ENCODE measurements at places on chromosomes 4 and X.
A peak's percentile ranks its signal among the peaks of the same experiment; 100 is the strongest.

DNA sequence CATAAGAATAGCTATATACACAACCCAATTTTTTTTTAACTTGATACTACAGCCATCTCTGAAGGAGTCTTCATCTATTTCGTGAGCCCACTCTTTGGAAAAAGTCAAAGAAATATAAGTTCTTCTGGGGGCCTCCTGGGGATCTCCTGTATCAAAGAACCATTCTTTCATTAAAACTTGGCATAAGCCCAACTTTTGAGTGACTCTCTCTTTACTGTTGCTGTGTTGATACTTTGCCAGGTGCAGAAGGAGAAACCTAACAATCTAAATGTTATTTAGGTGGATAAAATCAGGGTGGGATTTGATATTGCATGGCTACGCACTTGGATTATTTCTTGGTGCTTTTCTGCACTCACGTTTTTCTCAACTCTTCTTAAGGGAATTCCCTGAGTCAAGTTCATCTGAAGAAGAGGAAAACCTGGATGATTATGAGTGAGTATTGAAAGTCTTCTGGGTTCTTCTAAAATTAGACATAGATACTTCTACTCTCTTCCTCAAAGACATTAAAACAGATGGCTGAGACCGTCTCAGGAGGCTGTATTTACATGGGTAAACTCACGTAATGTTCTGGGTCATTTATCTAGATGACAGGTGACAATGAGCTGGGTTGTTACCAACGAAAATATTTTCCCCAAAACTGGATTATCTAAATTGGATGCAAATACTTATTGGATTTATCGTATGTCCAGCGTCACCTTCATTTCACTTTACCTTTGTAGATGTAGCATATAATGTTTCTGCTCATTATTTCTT, 25.2 kb downstream of the BMX start:
- no peak for DNase-seq

DNA sequence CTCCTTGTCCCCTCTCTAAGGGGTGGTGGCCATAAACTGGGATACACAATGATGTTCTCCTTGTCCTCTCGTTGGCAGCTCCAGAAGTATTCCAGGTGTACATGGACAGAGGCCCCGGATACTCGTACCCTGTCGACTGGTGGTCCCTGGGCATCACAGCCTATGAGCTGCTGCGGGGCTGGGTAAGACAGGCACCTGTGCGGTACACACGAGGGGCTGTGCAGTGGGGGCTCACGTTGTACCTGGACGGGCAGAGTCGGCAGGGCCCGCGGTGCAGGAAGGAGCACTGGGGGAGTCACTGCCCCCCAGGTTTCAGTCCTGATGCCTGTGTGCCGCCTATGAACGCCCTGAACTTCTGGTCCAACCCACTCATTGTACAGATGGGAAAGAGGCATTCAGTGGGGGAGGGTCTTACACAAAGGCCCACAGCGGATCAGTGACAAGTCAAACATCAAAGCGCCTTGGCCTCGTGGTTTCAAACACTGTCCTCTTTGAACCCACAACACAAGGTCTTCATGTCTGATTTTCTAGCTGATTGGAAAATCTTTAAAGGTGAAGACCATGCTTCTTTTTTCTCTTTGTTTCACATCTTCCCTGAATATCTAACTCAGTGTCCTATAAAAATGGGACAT, 261.6 kb downstream of the EVC2 start:
- no peak for DNase-seq

GRCh38 chrX:41119803-41120202, 34.6 kb downstream of the USP9X start:
- no peak for DNase-seq

DNA sequence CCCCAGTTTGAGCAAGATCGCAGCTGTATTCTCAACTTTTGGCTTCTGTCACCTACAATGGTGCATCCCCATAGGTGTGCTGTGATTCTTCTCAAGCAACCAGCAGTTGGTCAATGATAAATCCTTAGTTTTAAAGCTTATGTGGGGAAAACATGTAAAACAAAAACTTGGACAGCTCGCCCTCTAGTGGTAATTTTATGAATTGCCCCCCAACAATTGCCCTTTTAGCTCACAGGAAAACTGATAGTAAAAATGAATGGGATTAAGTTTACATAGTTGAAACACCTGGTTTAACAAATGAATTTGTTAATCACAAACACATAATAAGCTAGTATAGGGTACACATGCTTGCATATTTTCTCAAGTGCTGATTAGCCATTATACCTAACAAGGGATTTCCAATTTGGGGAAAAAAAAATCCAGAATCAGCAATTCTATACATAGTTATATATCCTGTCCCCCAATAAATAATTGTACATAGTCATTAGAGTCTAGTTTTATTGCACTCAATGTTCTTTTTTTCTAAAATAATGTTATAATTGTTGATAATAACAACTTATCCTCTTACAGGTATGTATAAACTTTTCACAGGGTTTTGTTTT, 30.1 kb downstream of the TEX13A start:
- DNase-seq: no peak

DNA sequence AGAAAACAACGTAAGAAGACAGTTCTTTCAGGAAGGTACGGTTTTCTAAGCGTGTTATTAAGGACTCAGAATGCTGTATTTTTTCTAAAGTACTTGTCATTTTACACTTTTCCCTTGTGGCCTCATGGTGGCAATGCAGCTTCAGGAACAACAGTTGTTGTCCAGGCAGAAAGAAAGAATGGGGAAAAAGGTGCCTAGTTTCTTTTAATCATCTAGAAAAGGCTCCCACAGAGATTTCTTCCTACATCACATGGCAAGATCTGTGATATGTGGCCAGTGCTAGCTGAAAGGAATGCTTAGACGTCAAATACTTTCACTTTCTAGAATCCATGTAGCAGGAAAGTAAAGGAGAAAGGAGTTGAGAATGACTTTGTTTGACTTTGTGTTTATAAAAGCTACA, 49.0 kb upstream of the TRAM1L1 start:
- DNase-seq: no peak

DNA sequence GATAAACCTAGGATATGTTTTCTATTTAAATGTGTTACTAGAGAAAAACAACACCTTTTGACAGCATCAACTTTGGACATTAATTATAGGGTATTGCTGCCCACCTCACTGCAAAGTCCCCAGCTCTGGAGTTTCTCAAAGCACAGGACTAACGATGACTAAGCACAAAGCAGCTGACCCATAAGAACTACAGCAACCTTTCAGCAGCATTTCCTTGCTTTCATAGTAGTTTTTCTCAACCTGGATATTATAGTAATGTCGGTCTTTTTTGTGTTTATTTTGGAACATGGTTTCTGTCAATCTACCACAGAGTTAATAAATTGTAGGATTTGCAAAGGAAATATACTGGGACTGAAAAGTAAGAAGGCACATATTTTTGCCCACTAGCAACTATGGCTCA, 21.5 kb downstream of the HHIP start:
- no peak for DNase-seq

GRCh38 chrX:124358800-124359383, 12.5 kb downstream of the SH2D1A start:
- no peak for DNase-seq

DNA sequence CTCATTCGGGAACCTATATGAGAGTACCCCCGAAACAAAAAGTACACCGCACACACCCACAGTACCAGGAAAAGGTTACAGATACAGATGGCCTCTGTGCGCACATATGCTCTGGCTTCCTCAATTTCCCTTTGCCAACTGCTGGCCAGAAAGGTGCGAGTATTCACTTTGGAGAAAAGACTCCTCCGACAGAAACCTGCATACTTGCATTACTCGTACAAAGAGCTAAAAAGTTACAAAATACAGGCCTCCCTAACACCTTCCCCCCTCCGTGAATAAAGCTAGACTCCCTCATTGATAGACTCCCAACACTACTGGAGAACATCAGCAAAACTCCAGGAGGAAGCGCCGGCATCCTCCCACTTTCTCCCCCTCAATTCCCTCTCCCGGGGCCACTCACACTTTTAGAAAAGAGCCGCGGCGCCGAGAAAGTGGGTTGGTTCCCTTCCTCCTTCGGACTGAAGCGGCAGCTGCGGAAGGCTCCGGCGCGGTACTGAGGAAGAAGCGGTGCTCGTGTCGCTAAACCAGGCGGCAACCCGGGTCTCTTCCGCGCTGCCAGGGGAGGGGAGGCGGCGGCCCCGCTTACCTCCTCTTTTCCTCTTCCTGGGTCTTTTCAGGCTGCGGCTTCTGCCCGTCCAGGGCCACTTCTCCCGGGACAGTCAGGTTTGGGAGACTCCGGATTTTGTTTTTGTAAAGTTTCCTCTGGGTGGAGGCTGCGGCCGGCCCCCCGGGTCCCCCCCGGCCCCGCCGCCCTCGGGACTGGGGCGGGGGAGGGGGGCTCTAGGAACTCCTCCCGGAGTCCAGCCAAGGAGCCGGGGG, 1.1 kb downstream of the FBXW7 start:
- no peak for DNase-seq

GRCh38 chrX:20028588-20028987, 37.7 kb upstream of the BCLAF3 start:
- no peak for DNase-seq

GRCh38 chr4:2009651-2010233, 968 bp upstream of the NELFA start:
- peak; percentile 93 for DNase-seq

- DNase-seq: no peak
These were observed 49.4 kb downstream of the RHOH start for GRCh38 chr4:40246011-40246900.

DNA sequence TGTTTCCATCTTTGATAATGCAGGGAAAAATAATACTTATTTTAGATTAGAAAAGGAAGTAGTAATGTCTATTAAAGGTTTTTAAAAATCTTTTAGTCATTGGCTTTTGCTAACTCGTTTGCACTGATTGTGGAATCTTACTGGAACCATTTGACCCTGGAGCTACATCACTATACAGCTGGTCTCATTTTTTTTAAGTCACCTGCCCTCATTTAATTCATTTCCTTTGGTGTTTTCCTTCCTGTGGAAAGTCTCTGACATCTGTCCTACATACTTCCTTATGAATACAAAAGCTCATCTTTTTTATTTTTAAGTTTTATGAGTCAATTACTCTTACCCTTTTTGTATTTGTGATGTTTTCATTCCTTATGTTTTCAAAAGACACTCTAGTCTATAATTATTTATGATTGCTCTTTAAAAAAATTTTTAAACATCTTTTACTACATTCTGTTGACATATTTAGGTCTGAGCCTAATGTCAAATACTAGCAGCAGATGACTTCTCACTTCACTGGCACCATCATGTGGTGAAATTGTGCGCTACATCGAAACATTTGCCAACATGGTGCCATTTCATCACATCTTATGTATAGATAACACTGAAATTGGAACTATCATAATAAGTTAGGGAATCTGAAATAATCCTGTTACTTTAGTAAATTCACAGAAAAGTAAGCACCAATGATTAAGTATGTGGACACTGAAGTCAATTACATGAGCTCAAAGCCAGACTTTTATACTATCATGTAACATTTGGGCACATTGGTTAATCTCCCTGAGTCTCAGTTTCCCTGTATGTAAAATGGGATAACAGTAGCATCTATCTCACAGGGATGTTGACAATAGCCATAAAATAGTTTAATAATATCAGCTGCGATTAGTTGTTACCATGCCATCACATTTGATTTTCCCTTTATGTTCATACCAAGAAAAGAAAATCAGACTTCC, 9.4 kb upstream of the MMAA start:
- DNase-seq: no peak

- no peak for DNase-seq
These were observed 223.4 kb downstream of the VEGFC start for GRCh38 chr4:176569301-176569700.

DNA sequence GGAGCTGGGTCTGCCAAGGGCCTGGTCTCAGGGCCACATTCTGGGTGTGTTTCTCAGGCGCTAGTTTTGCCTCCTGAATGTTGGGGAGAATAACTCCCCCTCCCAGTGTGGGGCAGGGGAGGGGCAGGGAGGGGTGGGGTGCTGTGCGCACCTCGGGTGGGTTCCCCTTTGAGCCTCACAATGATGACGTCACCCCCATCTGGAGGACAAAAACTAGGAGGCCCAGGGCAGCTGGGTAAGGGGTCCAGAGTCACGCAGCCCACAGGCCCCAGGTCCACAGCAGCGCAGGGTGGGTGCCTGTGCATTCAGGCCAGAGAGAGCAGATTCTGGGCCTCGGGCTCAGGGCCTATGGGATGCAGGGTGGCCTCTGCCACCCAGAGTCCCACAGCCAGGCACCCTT, 23.7 kb upstream of the HMX1 start:
- DNase-seq: no peak

DNA sequence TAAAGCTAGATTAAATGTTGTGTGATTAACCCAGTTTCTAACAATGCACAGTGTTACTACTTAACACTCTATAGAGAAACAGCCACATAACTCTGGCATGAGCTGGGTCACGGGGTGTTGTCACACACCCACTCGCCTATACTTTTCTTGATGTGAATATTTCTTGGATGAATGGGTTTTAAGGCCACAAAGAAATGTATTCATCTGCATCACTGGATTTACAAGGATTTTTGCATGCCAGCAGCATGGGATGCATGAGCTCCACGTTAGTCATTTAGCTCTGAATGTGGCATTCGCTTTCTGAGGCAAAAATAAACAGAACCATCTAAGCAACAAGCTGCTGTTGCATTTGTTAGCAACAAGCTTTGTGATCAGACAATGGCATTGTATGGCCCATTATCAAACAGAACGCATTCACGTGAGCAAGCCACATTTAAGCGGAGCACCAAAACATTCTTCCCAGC, 89.7 kb downstream of the LRP2BP start:
- DNase-seq: no peak

DNA sequence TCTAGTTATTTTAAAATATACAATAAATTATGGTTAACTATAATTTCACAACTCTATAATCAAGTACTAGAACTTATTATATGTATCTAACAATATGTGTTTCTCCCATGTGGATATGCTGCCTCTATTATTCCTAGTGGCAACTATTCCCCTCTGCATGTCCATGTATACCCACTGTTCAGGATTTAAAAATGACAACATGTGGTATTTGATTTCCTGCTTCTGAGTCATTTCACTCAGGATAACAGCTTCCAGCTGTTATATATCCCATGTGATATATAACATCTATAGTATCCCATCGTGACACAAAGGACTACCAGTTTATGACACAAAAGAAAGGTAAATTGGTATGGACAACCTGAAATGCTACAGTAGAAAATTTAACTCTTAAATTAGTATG, 167.4 kb upstream of the TACR3 start:
- DNase-seq: no peak

DNA sequence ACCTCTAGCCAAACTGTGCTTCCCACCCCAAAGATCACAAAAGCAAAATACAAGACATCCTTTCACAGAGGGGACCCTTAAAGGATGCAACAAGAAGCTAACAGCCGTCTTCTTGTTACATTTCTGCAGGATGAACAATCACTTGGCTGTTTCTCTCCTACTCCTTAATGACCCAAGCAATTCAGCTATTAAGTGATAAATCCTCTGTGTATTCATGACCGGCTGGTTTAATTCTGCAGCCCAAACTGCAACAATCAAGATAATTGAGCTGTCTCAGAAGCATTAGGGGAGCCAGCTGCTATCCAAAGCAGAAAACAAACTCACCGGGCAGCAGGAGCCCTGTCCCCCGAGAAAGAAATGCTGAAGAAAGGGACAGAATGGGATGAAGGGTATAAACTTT, 85.9 kb upstream of the ACSL4 start:
- DNase-seq: no peak

GRCh38 chr4:167939863-167940616, 152.3 kb upstream of the ANXA10 start:
- DNase-seq: no peak
